Right forelimb (tissue), 1 donor: ENCODE measurements at places on chromosomes 13 and 19.

GRCh38 chr19:53792721-53793433 is 31.2 kb downstream of the NLRP12 start:
- peak; percentile 80 for DNase-seq

- DNase-seq: no peak
Observed at GRCh38 chr13:39603424-39603947, 493 bp upstream of the LHFPL6 start.

GRCh38 chr13:79451500-79451962 is 29.4 kb upstream of the NDFIP2 start:
- DNase-seq: no peak

GRCh38 chr13:36353001-36353400 is 6.8 kb upstream of the SPART start:
- DNase-seq: no peak
